Glutamatergic neuron (in vitro differentiated cells): ENCODE measurements at places on chromosomes 1 and 21.

GRCh38 chr1:56137521-56138505 lies 441.6 kb downstream of the PLPP3 start:
- H3K36me3 ChIP-seq, result no peaks in the 10 kb centered on the region
- H3K4me3 ChIP-seq, result no peak overlapping the region
- H3K4me1 ChIP-seq, result no peaks in the 10 kb centered on the region
- H3K27ac ChIP-seq, result no peak overlapping the region
- DNase-seq, result no peak
- H3K27me3 ChIP-seq, result peaks cover 1% of the 10 kb centered on the region

- H3K4me3 ChIP-seq, result no peak overlapping the region
- no peak for DNase-seq
- H3K36me3 ChIP-seq, result no peaks in the 10 kb centered on the region
- H3K27me3 ChIP-seq, result no peaks in the 10 kb centered on the region
- H3K27ac ChIP-seq, result no peak overlapping the region
- H3K4me1 ChIP-seq, result peaks cover 27% of the 10 kb centered on the region
Observed at GRCh38 chr1:164591858-164592257, 32.9 kb downstream of the PBX1 start.

GRCh38 chr1:43866201-43866600 lies 67.4 kb upstream of the ARTN start:
- no peak overlapping the region for H3K4me3 ChIP-seq
- no peak for DNase-seq
- H3K27ac ChIP-seq, result no peak overlapping the region
- no peaks in the 10 kb centered on the region for H3K36me3 ChIP-seq

- H3K27me3 ChIP-seq, result no peaks in the 10 kb centered on the region
- H3K4me1 ChIP-seq, result no peaks in the 10 kb centered on the region
- H3K36me3 ChIP-seq, result no peaks in the 10 kb centered on the region
- H3K4me3 ChIP-seq, result no peak overlapping the region
- H3K27ac ChIP-seq, result no peak overlapping the region
Observed at GRCh38 chr21:32545948-32546441, 39.3 kb downstream of the TCP10L start.

- H3K27ac ChIP-seq, result no peak overlapping the region
- H3K4me3 ChIP-seq, result no peak overlapping the region
- DNase-seq, result no peak
- H3K36me3 ChIP-seq, result no peaks in the 10 kb centered on the region
- no peaks in the 10 kb centered on the region for H3K27me3 ChIP-seq
- peaks cover 8% of the 10 kb centered on the region for H3K4me1 ChIP-seq
Observed at GRCh38 chr1:117709249-117709691, 103.4 kb downstream of the TENT5C start.

GRCh38 chr1:183105449-183105848 lies 80.6 kb upstream of the LAMC2 start:
- no peak overlapping the region for H3K27ac ChIP-seq
- no peaks in the 10 kb centered on the region for H3K4me1 ChIP-seq
- H3K36me3 ChIP-seq, result peaks cover 2% of the 10 kb centered on the region
- H3K27me3 ChIP-seq, result no peaks in the 10 kb centered on the region
- DNase-seq, result no peak

DNA sequence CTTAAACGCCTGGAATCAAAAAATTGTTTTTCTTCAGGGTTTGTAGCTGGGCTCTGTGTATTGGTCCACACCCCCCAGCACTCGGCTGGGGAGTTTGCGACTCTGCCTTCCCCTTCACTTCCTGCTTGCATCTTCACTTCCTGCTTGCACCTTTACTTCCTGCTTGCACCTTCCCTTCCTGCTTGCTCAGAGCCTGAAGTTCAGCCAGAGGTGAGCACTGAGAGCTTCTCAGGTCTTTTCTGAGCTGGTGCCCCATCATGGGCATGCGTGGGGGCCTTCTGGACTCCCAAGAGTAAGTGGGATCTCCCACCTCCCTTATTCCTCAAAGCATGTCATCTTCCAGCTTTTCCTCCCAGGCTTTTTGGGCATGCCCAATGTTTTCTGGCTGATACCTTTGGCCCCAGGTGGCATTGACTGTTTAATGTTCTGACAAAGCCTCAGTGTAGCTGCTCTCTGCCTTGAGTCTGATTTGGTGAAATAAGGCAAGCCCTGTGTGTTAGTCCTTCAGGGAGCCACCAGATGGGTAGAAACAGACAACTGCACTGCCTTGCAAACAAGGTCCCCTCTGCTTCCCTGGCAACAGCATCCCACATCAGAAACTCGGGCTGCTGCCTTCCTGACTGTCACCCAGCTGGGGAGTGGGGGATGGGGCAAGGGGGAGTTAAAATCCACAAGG lies 3.5 kb downstream of the KRTAP10-2 start:
- H3K4me1 ChIP-seq, result peaks cover 16% of the 10 kb centered on the region
- no peak for DNase-seq
- H3K27me3 ChIP-seq, result peaks cover 19% of the 10 kb centered on the region
- no peak overlapping the region for H3K4me3 ChIP-seq
- peaks cover 10% of the 10 kb centered on the region for H3K36me3 ChIP-seq
- H3K27ac ChIP-seq, result peak overlapping the region; percentile 72

- no peaks in the 10 kb centered on the region for H3K4me1 ChIP-seq
- DNase-seq, result no peak
- H3K27ac ChIP-seq, result no peak overlapping the region
Observed at GRCh38 chr1:115170377-115170776, 81.1 kb upstream of the TSPAN2 start.

DNA sequence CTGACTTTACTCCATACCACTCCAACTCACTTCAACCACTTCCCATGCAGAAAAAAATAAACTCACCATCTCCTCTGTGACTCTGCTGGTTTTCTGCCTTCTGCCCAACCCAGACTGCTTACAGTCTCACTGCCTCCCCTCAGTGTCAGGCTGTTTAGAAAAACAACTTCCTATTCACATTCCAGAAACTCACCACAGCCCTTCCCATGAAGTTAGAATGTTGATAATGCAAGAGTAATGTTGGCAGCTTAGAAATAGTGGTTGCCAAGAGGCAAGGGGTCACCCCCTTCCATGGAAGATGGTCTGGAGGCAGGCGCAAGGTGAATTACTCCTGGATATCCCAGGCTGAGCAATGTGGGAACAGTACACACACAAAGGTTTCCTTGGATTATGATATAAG lies at the start of gene SELP:
Gene SELP (minus strand): TSS at position 119 of the 400 bp plus-strand sequence. CDS start 50 bp downstream, at position 69.
- H3K36me3 ChIP-seq, result peaks cover 5% of the 10 kb centered on the region
- H3K4me1 ChIP-seq, result no peaks in the 10 kb centered on the region
- no peak within 1 kb of the TSS for H3K4me3 ChIP-seq
- H3K27me3 ChIP-seq, result peaks cover 2% of the 10 kb centered on the region
- no peak for DNase-seq
- H3K27ac ChIP-seq, result no peak within 1 kb of the TSS

DNA sequence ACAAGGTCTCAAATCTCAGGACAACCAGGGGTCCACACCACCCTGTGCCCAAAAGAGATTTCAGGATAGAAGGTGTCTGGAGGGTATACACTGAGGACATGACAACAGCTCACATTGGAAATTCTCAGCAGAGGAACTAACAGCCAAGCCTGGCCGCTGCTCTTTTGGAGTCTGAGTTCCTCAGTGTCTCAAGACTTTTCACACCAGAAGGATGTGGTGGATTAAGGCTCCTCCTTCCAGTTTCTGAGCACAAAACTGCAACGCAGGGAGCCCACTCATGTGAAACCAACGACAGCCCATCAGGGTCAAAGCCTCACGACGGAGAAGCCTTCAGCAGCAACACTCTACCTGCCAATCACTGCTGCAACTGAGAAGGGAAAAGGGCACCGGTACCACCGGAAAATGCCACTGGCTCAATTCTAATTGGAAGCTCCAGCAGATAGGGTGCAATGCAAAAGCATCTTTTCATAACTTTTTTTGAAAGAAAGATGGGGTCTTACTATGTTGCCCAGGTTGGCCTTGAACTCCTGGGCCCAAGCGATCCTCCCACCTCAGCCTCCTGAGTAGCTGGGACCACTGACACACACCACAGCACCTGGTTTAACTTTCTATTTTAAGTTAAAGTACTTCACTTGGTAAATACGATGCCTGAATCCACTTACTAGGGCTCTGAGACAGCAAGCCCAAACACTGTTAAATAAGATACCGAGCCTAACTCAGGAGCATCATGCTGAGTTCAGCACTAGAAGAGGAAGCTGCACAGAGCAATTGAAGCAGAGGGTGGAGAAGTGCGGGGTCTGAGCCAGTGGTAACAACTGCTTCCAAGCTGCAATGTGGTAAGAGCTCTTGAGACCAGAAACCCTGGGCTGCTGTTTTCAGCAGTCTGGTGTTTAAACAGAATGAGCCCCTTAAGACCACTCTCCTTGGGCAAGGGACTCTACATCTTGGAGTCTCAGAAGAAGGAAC lies 7.8 kb downstream of the CAPZB start:
- no peak overlapping the region for H3K4me3 ChIP-seq
- peaks cover 2% of the 10 kb centered on the region for H3K27me3 ChIP-seq
- H3K27ac ChIP-seq, result no peak overlapping the region
- H3K36me3 ChIP-seq, result no peaks in the 10 kb centered on the region
- DNase-seq, result no peak

DNA sequence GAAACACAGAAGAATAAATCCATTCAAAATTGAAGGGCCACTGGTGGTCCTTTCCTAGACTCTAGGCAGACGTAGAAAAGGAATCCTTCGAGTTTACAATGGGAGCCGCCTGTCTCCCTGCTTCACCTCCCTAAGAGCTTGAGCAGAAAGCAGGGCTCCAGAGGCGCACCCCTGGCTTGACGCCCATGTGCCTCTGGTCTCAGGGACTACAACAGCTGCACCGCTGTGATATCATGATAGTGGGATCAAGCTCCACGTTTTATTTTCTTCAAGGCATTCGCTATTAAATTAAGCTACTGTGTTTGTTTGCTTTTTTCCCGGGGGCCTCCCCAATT lies 403 bp upstream of the C1orf122 start:
- peaks cover 7% of the 10 kb centered on the region for H3K4me1 ChIP-seq
- H3K27ac ChIP-seq, result peak overlapping the region; percentile 59
- no peaks in the 10 kb centered on the region for H3K27me3 ChIP-seq
- DNase-seq, result no peak
- no peaks in the 10 kb centered on the region for H3K36me3 ChIP-seq
- peak overlapping the region; percentile 87 for H3K4me3 ChIP-seq

DNA sequence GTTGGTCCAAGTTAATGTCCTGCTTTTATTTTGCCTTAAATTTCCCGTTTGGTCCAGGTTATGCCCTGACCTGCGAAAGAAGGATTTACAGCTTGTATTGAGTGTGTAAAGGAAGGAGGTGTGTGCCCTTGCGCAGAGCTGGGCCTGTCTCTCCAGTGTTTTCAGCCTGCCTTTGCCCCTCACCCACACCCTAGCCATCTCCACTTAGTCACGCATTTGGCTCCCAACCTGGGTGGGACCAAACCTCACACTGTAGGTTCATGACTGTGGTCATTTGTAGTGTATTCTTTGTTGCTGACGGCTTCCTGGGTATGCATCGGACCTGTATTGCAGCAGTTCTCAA lies 572 bp upstream of the SRSF10 start:
- peak overlapping the region; percentile 87 for H3K4me3 ChIP-seq
- peaks cover 3% of the 10 kb centered on the region for H3K27me3 ChIP-seq
- no peaks in the 10 kb centered on the region for H3K36me3 ChIP-seq
- H3K4me1 ChIP-seq, result peaks cover 27% of the 10 kb centered on the region

GRCh38 chr1:110321846-110322245 lies 17.3 kb upstream of the RBM15 start:
- H3K4me1 ChIP-seq, result no peaks in the 10 kb centered on the region
- no peak overlapping the region for H3K4me3 ChIP-seq
- H3K36me3 ChIP-seq, result peaks cover 7% of the 10 kb centered on the region
